ENCODE measurements at places on chromosomes 3 and 15.

- peak; percentile 13 for DNase-seq
Observed at GRCh38 chr15:62135532-62136134, 29.5 kb downstream of the C2CD4B start.

DNA sequence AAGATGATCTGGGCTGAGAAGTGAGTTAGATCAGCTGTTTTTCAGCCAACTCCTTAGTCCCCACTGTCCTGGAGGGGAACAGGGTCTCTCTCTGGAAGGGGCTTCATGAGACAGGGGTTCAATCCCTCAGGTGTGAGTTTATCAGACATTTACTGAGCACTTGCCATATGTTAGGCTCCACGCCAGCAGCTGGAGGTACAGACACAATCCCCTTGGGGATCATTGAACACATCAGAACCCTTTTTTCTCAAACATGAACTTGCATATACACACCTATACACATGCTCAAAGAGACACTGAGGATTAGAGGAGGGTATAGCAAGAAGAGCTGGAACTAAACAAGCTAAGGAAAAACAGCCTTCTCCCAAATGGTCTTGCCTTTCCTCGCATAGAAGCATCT lies 5.5 kb upstream of the BMF start:
- DNase-seq: no peak

- no peak for DNase-seq
Observed at GRCh38 chr15:31293655-31294054, 33.0 kb upstream of the KLF13 start.

DNA sequence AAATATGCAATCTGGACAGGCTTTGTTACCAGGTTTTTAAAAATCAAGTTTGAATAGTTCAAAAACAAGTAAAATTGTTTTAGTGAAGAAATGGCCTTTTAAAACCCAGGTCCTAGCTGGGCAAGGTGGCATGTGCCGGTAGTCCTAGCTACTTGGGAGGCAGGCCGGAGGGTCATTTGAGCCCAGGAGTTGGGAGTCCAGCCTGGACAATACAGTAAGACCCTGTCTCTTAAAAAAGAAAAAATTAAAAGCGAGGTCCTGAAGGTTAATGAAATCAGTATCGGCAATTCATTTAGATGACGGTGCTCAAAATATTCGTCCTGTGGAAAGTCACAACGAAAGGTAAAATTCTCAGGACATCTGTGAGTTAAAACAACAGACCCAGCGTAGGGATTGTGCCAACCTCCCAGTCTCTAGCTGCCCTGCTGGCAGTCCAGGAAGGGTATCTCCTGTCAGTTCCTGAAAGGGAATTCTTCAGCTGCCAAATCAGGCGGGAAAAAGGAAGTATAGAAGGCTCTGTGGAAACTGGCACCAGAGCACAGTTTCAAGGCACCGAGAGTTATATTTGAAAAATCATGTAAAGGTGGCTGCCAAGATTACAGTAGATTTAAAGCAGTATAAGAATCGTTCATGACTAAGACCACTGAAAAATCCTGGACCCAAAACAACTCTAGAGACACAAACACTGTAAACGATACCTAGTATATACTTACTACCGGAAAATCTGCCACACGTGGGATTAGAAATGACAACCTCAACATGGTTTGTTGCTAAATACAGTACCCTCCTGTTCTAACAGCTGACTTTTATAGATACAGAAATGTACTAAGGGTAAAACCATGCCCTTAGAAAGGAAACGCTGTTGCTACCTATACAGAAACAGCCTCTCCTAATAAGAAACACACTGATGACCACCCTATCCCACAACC lies 1.2 kb upstream of the ABHD17C start:
- no peak for DNase-seq

DNA sequence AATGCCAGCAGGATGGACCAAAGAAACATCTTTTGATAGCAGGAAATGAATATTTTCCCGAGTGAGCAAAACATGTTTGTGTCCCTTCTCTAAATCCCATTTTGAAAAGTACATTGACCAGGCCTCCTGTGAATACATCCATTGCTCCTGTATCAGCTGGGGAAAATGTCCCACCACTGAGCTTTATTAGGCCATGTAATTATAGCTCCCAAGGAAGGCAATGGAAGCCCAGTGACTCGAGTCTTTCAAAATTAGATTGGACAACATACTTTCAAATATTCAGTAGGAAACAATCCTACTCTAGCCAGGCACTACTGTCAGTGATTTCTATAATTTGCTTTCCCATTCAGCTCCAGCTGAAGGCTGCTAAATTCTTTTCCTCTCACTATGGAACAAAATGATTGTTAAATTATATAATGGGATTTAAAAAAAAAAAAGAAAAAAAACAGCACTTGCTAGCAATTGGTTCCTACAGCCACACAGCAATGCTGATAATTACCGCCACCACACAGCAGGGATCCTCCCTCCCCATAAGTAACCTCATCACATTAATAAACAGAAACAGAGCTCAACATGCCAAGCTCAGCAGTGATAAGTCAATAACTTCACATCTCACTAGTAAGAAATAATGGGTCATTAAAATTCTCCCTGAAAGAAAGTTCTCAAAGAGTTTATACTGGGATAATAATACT lies 172.4 kb upstream of the SLC2A2 start:
- DNase-seq: no peak

GRCh38 chr3:99883138-99883461 lies 65.4 kb downstream of the CMSS1 start:
- no peak for DNase-seq

DNA sequence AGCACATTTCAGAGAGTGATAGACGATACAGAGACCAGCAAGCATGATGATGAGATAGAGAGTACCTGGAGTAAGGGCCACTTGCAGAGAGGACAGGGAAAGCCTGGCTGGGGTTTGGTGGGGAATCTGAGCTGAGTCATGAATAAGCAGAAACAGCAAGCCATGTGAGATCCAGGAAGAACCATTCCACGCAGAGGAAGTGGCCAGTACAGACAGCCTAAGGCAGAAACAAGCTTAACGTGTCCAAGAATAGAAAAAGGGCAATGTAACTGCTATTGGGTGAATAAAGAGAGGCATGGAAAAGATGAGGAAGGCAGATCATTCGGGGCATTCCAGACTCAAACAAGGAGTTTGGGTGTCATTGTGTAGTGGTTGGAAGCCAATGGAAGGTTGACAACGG lies 816.3 kb upstream of the CFAP20DC start:
- no peak for DNase-seq

Data from fibroblast of skin of scalp (primary cell).